AG04450 (cell line): ENCODE measurements at places on chromosomes 12 and 14.

GRCh38 chr12:48813465-48814261, 4.6 kb upstream of the CACNB3 start:
- no peak for DNase-seq

DNA sequence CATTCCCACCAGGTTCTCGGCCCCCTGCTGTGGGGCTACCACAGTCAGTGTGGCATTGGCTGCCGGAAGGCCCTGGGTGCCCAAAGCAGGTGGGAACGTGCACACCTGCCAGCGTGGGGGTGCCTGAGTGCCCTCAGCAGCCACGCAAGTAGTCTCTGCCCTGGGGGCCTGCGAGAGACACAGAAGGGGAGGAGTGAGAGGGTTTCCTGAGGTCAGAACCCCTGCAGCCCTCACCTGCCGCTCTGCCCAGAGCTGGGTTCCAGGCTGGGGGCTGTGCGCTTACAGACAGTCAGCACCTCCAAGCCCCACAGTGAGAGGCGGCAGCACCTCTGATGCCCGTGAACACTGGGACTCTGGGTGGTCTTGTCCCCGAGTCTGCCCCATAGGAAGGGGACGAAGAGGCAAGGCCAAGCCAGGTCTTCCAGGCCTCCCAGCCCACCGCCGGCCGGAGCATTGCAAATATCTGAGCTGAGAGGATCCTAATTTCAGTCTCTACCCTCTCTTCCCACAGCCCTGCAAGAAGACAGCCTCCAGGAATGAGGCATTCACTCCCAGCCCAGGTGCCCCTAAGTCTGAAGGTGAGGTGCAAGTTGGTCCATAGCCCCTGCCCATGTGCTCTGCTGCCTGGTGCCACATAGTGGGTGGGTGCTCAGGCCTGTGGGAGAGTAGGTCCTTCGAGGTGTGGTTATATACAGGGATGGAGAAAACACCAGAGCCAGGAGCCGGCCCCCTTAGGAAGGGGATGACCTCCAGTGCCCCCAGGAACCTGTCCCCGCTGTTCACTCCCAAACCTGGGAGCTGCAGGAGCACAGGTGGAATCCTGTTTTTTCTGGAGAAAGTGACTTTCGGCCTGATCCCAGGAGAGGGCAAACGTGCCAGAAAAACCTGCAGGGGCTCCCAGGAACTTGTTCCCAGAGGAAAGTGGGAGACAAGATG, 291.1 kb upstream of the RTL1 start:
- no peak for DNase-seq

DNA sequence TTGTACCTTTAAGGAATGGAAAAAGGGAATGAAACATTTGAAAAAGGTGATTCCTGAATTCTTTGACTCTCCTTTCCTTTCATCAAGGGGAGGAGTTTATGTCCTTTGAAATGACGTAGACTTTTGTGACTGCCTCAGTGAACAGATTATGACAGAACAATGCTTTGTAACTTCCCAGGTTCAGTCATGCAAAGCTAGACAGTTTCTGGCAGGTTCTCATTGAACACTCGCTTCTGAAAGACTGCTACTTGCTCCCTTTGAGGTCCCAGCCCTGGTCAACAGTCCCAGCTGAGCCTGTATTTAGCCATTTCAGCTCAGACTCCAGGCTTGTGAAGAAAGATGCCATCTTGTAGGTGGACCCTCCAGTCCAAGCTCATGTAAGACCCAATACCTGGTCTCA, 1178.9 kb downstream of the BCL11B start:
- DNase-seq, result no peak

DNA sequence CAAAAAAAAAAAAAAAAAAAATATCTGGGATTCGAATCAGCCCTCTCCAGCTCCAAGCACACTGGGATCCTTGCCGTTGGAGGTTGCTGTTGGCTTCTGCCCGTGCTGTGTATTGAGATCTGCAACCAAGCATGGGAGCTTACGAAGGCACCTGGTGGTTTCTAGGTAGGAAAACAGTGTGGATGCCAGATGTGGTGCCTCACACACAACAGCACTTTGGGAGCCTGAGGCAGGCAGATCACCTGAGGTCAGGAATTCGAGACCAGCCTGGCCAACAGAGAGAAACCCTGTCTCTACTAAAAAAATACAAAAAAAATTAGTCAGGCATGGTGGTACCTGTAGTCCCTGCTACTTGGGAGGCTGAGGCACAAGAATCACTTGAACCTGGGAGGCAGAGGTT, 47.4 kb downstream of the ATF7 start:
- no peak for DNase-seq

DNA sequence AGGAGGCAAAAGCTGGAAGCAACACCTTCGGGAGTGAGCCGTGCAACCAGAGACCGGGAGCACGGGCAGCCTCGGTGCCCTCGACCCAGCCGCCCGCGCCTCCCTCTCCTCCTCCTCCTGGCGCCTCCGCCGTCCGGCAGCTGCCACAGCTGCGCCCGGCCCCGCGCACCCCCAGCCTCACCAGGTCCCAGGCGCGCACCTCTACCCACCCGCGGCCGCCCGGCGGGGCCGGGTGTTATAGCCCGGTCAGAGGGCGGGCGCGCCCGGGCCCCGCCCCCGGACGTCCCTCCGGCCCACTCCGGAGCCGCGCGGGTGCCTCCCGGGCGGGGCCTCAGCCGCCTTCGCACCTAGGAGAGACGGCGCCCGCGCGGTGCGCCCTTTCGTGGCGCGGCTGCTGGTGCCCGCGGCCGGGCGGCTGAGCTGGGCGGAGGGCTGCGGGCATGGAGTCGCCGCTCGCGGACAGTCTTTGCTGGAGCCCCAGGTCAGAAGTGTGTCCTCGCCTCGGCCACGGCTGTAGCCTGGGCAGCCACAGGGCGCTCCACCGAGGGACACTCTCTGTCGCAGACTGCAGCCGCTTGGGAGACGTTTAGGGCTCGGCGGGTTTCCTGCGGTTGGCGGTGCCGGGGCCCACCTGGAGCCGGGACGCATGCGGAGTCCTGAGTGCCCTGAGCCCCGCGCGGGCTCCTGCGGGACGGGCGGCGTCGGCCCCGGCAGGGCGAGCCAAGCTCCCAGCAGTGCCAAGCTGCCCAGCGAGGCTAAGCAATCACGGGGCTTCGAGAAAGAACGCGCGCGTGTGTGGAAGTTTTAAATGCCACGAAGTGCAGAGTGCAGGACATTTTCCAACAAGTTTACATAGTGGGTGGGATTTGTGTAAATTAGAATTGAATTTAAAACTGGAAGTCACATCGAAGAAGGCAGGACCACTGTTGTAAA, at the start of gene CPM:
Gene CPM (minus strand): TSS at position 211 of the 933 bp plus-strand sequence. CDS start 334 bp downstream, outside the sequence.
- no peak for DNase-seq

- DNase-seq, result no peak
Observed at GRCh38 chr14:76169776-76170175, 18.1 kb downstream of the GPATCH2L start.

DNA sequence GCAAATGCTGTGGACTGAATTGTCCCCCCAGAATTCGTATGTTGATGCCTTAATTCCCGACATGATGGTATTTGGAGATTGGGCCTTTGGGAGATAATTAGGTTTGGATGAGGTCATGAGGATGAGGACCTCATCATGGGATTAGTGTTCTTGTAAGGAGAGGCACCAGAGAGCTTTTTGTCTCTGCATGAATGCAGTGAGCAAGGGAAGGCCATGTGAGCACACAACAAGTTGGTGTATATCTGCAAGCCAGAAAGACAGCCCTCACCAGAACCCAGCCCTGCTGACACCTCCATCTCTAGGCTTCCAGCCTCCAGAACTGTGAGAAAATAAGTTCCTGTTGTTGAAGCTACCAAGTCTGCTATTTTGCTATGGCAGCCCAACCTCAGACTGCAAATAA, 51.9 kb upstream of the SMCO2 start:
- DNase-seq, result no peak

GRCh38 chr14:72878746-72879145, 15.2 kb downstream of the DPF3 start:
- no peak for DNase-seq

GRCh38 chr12:89889062-89889461, 180.4 kb upstream of the ATP2B1 start:
- DNase-seq, result no peak

GRCh38 chr14:103501921-103502669, 20.5 kb downstream of the CKB start:
- no peak for DNase-seq

- no peak for DNase-seq
Observed at GRCh38 chr14:102220031-102220430, 80.3 kb downstream of the WDR20 start.

DNA sequence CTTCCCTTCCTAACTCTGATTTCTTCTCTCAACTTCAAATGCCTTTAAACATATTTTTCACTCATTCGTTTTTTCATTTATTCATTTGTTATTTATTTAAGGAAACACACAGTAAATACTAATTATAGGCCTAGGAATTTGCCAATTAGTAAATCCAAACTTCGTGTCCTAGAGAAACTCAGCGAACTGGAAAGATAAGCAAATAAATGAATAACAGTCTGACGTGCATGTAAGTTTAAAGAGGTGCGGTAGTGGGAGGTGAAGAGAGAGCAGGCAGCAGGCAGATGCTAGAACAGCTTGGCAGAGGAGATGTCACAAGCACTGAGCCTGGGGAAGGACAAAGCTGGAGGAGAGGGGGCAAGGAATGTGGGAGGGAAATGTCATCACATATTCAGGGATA, 228.2 kb downstream of the DPY19L2 start:
- no peak for DNase-seq
